A172 (cell line): ENCODE measurements at places on chromosomes 13 and 19.

- peak; percentile 72 for DNase-seq
Observed at GRCh38 chr19:44747739-44748425, 626 bp upstream of the BCL3 start.

DNA sequence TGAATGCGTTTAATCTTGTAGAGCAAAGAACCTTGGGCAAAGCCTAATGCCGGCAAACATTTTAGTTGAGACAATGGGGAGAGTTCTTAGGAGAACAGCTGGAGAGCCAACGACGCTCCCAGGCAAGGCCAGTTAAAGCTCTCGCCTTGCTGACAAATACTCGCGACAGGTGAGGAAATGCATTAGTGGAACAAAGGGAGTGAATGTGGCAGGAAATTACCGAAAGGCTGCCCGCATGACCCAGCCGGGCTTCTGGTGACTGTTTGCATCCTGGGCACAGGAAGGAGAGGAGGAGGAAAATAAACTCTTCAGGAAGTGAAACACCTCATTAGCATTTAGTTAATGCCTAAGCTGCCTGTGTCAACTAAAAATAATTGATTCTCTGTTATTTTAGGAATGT is 74.6 kb downstream of the SHISA2 start:
- no peak for DNase-seq

DNA sequence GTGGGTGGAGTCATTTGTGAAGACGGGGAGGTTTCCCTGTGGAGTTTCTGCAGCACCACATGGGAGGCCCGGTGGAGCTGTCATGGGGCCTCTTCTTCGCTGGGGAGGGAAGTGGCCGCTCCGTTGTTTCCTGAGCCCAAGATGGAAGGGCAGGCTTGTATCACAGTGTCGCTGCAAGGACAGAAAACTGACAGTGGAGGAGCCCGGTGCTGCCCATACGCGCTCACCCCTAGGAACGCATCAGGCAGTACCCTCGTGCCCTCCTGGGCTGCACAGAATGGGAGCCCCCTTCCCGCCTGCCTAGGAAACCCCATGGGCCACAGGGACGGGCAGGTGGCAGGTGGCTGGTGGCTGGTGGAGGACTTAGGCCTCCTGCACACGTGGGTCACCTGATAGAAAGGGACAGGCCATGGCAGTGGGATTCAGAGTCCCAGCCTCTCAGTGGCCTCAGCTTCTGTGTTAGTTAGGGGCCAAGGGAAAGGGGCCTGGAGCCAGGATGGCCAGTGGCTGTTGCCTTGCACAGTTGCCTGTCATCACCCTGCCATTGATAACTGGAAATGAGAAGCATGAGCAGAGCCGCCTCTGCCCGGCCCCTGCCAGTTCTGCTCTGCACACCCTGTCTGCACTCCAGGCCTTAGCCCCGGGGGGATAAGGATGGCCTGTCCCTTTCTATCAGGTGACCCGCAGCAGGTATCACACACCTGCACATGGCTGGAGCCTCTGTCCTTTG is 7.6 kb downstream of the COL4A2 start:
- no peak for DNase-seq

- peak; percentile 37 for DNase-seq
Observed at GRCh38 chr13:45063261-45063860, 56.9 kb upstream of the GTF2F2 start.

DNA sequence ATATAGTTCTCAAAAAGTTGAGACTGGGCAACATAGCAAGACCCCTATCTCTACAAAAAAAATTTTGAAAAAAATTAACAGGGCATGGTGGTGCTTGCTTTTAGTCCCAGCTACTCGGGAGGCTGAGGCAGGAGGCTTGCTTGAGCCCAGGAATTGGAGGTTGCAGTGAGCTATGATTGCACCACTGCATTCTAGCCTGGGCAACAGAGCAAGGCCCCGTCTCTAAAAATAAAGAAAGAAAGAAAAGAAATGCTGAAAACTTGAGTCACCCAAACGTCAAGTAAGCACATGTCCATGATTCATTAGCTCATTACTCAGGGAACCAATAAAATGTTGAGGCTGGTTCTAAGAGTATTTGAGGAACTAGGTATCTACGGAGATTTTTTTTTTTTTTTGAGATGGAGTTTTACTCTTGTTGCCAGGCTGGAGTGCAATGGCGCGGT is 33.9 kb upstream of the SEMA6B start:
- peak; percentile 86 for DNase-seq

DNA sequence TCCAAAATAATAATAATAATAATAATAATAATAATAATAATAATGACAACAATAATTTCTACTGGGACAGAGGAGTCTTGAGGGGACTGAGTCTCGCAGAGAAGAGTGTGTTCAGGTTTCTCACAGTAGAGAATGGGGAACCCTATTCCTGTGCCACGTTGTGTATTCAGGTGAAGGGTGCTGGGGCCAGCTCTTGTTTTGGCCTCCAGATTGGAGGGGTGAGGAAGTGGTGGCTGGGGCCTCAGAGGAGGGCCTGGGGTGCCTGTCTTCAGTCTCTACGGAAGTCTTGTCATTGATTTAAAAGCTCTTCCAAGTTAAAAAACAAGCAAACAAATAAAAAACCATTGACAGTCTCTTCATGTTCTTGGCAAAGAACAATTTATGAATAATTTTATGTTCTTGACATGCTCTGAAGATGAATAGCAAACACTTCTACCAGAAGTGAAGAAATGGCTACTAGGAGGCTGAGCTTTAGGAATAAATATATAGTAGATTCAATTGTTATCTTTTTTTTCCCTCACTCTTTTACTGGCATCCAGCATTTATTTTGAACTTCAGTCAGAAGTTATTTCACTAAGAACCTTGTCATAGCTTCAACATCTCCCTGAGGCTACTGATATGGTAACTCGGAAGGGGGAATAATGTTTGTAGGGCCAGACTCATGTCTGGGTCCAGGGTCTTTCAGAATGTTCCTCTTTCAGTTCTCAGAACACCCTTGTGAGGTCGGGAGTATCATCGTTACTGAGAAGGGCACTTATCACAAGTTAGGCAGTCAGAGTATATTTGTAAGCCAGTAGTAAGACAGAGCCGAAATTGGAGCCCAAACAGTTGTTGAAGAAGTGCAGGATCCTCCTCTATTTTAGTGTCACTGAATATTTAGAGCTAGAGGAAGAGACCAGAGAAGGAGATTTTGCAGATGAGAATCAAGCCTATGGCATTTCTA is 13.1 kb downstream of the LRCH1 start:
- no peak for DNase-seq

DNA sequence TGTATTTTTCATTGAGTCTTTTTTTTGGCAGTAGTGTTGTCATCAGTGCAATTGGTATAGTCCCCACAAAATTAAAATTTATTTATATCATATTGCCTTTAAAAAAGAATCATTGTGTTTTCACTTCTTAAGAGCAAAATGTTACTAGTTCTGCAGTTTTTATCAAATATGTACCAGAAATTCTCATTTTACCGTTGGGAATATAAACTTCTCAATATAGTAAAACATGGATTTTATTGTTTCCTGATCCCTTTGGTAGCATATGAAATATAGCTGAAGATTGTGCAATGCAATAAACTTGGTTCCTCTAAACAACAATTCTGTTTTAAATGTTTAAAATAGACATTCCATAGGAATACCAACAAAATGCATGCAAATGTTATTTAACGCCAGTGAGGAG is 306.5 kb upstream of the PCDH20 start:
- no peak for DNase-seq

GRCh38 chr13:110817143-110817542 is 97.7 kb downstream of the ANKRD10 start:
- no peak for DNase-seq

DNA sequence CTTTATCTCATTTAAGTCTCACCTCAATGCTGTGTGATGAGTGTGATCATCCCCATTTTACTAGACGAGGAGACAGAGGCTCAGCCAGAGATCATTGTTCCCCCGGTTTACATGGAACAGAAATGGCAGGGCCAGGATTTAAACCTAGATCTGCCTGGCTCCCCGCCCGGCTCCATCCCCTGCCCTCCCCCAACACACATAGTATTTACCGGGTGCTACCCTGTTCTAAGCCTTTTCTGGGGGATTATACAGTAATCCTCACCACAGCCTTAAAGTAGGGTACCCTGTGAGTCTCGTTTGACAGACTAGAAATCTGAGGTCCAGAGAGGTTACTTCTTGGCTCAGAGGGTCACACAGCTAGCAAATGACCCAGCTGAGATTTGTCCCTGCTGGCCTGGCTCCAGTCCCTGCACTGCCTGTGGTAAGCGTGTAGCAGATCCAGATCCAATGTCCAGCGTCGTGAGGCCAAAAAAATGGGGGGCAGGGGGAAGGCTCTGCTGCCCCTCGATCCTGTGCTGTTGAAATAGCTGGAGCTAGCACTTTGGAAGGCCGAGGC is 3.8 kb upstream of the KLC3 start:
- no peak for DNase-seq

- peak; percentile 77 for DNase-seq
Observed at GRCh38 chr19:35107545-35107944, 8.1 kb upstream of the FXYD3 start.

GRCh38 chr19:485077-485476 is 11.2 kb upstream of the MADCAM1 start:
- DNase-seq: no peak

DNA sequence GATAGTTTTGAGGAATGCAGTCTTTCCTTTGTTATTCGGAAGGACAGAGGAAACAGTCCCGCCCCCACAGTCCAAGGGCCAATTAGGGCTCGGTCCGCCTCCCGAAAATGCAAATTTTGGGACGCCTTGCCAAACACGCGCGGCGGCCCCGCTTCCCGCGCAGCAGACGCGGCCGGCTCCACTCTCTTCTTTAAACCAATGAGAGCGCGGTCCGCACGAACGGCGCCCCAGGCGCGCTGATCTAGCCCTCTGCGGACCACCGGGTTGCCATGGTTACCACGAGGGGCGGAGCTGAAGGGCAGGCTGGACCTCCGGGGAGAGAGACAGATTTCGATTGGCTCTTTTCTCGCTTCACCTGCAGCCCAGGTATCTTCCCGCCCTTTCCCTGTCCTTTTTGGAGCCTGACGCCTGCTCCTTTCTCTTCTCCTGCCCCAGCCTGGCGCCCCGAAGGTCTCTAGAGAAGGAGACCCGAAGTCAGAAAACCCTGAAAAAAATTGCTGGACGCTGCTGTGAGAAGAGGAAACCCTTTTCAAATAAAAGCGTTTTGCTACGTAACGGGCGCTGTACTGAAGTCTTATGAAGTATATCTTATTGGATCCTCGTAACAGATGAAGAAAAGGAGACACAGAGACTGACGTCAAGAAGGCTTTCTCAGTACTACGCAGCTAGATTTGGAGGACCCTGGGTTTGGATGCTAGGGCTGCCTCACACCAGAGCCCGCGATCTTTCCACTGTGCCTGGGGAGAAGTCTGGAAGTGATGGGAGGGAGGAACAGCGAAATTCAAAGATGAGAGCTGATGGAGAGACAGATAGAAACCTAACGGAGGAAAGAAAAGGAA is 2.0 kb downstream of the PTH2 start:
- DNase-seq: peak; percentile 23

DNA sequence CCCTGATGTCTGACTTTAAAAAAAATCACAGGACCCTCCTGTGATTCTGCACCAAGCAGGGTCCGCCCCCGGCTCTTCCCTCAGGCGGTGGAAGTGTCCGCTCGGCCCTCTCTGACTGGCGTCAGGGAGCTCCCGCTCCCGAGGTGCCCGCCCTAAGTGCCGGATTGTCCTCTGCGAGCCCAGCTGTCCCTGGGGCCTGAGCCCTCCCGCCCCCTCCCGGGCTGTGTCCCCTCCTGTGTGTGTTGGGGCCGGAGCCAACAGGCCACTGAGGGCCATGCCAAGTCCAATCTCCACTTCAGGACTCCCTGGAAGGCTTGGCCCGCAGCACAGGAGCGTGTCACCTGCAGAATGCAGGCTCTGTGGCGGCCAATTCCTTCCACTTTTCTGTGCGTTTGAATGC is 25.4 kb downstream of the MAP2K2 start:
- DNase-seq: no peak

- DNase-seq: peak; percentile 21
Observed at GRCh38 chr19:48887861-48888612, 10.5 kb downstream of the TULP2 start.

GRCh38 chr19:7509625-7510024 is 6.3 kb upstream of the ZNF358 start:
- no peak for DNase-seq
